ENCODE measurements at places on chromosomes 7 and 10.

DNA sequence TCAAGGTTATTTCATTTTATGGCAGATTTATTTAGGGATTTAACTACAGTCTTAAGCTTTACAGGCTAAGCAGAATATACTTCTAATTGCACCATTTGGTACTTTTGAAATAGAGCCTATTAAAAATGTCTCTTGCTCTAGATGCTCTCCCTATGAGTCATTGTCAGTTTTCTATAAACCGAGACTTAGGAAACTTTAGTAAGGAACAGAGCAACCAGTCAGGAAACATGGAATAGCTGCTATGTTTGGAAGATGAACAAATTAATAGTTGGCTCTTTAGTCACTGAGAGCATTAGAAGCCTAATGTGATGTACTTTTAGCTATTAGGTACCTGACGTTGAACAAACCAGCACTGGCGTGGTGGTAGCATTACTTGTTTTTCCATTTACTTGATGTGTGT, 35.3 kb downstream of the INPP5F start:
- no peak for DNase-seq

- no peak for DNase-seq
Observed at GRCh38 chr10:19904202-19904661, 88.0 kb downstream of the PLXDC2 start.

GRCh38 chr7:102047-102711, 90.2 kb upstream of the FAM20C start:
- no peak for DNase-seq

DNA sequence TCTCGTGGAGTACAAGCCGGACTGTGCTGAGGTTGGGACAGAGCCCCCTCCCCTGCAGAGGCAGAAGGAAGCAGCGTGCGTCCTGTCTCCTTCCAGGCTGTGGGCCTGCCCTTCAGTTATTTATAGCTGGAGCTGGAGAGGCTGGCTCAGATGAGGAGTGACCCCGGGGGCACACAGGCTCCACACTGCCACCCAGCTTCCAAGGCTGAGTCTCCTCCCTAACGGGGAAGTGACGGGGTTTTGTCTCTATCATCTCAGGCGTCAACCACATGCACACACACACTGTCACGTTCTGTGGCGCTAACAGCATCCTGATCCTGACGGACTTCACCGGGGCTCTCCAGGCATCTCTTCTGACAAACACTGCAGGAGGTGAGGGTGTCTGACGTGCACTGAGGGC, 25.4 kb downstream of the AMZ1 start:
- DNase-seq: peak; percentile 69

DNA sequence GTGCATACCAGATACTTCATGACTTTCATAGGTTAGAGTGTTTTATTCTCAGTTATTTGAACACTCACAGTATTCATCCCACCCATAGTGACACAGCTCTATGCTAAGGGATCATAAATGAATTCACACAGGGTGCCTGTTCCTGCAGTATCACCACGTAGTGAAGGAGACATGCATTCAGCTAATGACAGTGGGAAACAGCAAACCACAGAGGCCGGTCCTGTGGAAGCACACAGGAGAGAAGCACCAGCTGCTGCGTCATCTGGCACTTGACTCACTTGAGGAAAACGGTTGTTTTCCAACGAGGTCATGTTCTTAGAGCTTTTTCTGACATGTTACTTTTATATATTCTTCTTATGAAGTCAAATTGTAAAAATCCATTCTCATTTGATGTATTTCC, 73.0 kb downstream of the UBE3C start:
- peak; percentile 38 for DNase-seq

- no peak for DNase-seq
Observed at GRCh38 chr10:60032723-60033122, 126.4 kb upstream of the CCDC6 start.

DNA sequence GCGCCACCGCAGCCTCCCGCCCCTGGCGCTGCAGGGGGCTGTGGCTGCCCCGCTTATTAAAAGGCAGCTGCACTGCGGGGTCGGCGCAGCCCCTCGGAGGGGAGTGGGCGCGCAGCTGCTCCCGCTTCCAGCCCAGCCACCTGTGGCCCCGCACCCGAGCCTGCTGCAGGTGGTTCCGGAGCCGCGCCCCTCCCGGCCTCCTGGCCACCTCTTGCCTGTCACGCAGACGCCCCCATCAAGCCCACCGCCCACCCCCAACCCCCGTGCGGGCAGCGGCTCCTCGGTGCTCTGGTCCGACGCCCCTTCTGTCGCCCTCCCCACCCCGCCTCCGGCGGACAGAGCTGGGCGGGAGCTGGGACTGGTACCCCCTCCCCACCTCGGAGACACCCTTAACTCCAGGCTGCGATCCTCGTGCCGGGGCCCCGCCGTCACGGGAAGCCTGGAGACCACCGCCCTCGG, 549 bp downstream of the CALY start:
- DNase-seq: no peak

All from brain (organoid and tissue), 16 donors.